ENCODE measurements at places on chromosomes 1 and 21.
A peak's percentile ranks its signal among the peaks of the same experiment; 100 is the strongest.

GRCh38 chr1:41101076-41101475 lies 79.6 kb upstream of the SLFNL1 start:
- no peak for DNase-seq

GRCh38 chr1:229714964-229715603 lies 89.0 kb downstream of the URB2 start:
- DNase-seq: peak; percentile 4

- DNase-seq: no peak
Observed at GRCh38 chr1:45621501-45621836, 2.4 kb downstream of the CCDC17 start.

DNA sequence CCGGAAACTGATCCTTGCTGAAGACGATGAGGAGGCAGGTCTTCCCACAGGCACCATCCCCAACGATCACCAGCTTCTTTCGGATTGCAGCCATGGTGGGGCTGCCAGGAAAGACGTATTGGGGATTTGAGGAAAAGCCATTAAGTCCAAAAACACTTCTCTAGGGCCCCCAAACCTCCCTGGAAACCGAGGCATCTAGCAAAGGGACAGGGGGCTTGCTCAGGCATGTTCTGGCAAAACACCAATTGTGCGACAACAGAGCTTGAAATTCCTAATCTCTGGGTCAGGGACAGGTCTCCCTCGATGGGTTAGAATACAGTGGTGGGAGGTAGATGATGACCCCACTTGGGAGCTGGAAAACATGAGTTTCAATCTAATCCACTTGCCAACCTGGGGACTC lies 3.2 kb downstream of the RHOC start:
- no peak for DNase-seq

DNA sequence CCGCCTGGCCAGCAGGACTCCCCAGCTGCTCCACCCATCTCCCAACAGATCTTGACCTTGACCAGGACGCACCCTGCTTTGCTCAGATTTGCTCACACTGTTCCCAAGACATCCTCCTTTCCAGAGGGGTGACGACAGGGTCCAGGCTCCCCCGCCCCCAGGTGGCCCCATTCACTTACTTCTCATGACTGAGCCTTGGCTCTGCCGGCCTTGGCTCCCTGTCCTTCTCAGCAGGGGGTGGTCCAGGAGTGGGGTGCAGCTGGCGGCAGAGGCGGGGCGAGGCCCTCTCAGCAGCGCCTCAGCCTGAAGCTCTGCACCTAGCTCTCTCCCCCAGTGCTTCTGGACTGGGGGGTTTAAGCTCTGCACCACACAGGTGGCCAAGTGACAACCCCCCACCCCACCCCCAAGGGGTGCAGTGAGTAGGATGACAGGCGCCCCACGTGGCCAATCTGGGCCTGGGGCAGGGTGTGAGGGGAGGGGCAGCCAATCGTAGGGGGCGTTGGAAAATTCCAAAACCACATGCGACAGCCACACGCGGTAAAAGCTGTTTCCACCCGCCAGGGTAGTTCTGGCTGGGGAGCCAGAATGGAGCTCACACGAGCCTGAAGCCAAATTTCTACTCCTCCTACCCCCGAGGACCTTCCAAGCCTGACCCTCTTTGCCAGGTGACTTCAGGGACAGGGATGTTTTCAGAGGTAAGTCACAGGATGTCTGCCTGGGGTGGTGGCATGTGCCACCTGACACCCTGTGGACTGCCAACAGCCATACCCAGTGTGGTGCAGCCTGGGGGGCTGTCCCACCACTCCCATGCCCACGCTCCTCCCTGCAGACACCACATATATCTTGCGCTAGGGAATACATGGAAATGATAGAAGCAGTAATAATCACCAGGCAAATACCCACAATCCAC lies 5.6 kb downstream of the RORC start:
- peak; percentile 33 for DNase-seq

DNA sequence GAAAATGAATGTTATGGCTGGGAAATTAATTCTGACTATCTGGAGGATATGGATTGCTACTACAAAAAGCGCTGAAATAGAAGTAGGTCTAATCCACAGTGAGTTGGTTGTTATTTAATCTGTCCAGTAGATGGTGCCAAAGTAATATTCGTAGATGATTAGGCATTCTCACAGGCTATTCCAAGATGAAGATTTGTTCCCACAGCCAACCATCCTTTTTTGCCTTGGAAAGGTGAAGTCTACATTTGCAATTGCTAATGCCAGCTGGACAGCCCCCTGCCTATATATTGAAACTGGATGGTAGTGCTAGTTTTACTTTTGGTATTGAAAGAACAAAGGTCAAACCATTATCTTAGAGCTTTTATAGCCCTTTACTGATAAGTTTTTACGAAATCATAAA lies 43.8 kb downstream of the RBM11 start:
- peak; percentile 12 for DNase-seq

DNA sequence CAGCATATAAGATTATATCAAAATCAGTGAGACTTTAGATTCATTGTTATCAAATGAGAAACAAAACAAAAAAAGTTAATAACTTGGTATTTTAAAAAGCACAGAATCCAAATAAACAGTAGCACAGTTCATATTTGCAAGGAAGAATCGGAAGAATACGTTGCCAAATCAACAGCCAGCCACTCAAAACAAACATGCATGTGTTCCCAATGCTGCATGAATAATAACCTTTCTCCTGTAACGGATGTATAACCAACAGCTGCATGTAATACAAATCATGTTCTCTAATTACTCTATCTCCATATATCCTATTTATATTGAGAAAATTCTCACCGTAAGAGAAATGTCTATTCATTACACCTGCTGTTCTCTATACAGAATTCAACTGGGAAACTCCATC lies 98.9 kb upstream of the FOXD3 start:
- DNase-seq: no peak

GRCh38 chr1:39195166-39196111 lies 9.1 kb upstream of the MACF1 start:
- DNase-seq: peak; percentile 66

- DNase-seq: no peak
Observed at GRCh38 chr1:205318231-205318991, 3.1 kb downstream of the NUAK2 start.

DNA sequence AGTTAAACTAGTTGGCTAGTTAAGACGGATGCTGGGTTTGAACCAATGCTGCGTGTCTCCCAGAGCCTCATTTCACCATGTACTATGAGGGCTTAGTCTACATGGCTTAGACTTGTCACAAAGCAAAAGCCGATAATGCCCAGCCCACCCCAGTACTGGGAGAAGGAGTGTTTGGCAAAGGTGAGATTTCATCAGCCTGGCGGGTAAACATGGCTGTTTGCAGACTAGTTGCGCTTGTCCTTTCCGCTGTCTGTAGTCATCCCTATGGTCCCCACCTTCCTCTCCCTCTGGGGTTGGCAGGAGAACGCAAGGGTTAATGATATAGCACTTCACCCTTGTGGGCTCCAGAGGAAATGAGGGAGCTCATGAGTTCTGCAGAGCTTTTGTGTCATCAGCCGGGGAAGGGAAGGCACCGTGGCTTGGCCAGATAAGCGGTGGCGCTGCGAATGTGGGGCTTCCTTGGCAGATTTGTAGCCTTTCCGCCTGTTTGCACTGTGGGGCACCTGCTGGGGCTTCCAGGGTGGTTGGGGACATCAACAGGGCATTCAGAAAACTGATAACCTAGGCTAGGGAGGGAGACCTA lies 29.2 kb downstream of the SOX13 start:
- no peak for DNase-seq

DNA sequence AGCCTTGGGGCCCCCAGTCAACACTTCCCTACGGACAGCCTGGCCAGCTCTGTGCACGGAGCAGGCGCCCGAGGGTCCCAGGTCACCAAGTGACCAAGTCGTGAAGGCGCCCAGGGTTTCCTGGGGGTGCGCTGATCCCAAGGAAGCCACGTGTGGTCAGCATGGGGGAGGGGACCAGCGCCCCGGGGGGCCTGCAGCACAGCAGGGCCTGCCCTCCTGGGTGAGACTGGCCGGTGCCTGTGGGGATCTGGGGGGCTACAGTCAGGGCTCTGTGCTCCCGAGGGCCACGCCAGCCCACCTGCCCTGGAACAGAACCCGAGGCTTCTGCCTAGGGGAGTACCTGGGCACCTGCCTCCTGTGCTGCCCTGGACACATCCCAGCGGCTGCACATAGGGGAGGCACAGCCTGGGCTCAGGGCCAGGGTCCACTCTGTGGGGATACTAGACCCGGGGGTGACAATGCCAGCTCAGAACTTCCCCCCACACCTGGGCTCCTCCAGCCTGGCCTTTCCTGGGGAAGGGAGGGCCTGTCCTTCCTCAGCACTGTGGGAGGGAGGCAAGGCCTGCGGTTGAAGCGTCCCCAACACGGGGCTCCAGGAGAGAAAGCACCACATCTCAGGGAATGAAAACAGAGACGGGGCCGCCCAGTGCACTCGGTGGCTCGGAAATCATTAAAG lies 6.2 kb upstream of the POFUT2 start:
- DNase-seq: no peak

DNA sequence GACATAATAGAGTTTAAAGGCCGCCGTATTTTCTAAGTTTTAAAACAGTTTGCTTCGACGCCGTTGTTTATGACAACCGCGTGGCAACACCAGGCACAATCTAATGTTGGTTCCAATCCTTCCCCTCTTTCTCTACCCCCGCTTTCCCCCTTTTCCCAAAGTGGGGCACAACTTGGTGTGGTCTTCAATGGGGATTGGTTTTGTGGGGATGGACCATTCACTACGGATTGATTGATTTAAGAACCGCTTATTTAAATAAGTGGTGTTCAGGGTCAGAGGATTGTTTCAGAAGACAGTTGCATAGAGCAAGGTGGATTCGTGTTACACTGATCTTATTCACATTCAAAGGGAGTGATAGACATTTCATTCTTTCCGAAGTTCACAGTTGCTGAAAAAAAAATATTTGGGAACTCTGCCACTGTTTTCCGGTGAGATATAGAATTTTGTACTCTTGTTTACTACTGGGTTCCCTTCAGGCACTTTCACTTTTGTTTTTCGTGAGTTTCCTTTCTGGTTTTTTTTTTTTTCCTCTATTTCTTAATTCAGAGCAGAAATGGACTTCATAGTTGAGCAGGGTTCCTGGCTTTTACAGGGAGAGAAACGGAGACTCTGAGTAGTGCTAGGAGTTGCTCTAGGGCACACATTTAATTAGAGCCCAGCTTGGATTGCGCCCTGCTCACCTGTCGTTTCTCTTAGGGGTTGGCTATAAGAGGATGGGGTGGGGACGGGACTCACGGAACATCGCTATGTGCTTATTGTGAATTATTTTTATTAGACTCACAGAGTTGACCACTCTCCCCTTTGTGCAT lies 79.6 kb upstream of the AK4 start:
- peak; percentile 54 for DNase-seq

DNA sequence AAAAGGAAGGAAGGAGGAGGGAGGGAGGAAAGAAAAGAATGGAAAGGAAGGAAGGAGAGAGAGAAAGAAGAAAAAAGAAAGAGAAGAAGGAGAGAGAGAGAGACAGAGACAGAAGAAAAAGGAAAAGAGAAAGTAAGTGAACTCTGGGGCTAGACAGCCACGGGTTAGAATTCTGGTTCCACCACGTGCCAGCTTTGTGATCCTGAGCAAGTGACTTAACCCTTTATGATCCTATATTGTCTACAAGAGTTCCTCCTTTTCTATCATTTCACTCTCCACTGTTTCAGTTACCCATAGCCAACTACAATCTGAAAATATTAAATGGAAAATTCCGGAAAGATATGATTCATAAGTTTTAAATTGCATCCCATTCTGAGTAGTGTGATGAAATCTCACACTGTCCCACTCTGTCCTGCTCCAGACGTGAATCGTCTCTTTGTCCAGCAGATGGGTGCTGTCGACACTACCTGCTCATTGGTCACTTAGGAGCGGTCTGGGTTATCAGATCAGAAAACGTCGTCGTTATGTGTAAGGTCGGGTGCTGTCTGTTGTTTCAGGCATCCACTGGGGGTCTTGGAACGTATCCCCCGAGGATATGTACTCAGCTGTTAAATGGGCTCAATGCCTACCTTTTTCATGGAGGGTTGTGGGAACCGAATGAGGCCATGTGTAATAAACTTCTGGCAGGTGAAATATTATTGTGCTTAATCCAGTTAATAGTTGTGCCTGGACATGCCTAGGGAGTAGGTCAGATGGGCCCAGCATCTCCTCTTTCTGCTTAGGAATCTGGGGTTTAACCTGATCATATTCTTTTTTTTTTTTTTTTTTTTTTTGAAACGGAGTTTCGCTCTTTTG lies 19.1 kb downstream of the TMEM51 start:
- no peak for DNase-seq

GRCh38 chr1:116258668-116259419 lies 114.2 kb upstream of the ATP1A1 start:
- no peak for DNase-seq

DNA sequence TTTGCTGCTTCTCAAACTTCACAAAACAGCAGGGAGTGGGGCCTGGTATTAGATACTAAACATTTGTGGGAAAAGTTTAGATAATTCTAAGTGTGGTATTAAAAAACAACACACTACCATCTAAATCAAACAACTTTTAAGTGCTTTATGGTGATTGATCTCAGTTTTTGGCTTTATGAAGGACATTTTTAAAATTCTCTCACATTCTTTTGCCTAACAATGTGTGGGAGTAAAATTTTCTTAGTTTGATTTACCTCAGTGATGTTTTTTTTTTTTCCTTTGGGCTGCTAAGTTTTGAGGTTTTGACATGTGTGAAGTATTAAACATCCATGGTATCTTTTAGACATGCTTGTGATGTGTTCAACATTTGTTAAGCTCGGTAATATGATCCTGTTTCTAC lies 116.2 kb downstream of the DISP1 start:
- no peak for DNase-seq

GRCh38 chr1:910881-911721 lies 12.6 kb upstream of the SAMD11 start:
- no peak for DNase-seq

DNA sequence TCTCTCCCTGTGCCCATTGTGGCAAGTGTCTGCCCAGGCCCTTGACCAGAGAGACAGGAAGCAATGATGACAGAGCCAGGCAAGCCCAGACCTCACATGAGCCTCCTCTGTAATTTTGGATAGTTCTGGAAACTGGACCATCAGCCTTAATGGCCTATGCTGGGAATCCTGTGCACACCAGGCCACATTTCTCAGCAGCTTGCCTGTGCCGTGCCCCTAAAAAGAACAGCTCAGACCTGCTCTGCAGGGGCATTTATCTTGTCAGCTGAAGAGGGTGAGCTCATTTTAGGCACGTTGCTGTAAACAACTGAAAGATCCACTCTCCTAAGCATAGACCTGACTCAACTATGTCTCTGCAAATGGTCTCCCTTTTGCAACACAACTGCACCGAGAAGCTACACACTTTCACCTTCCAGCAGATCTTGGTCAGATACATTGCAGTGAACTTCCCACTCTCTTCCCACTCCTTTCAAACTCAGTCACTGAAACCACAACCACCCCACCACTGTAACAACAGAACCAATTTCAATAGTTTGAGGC lies 53.5 kb upstream of the BACH1 start:
- DNase-seq: no peak

Data from central memory CD4-positive, alpha-beta T cell (primary cell).